CD4-positive, alpha-beta memory T cell (primary cell): ENCODE measurements at places on chromosomes 2 and 18.
A peak's percentile ranks its signal among the peaks of the same experiment; 100 is the strongest.

DNA sequence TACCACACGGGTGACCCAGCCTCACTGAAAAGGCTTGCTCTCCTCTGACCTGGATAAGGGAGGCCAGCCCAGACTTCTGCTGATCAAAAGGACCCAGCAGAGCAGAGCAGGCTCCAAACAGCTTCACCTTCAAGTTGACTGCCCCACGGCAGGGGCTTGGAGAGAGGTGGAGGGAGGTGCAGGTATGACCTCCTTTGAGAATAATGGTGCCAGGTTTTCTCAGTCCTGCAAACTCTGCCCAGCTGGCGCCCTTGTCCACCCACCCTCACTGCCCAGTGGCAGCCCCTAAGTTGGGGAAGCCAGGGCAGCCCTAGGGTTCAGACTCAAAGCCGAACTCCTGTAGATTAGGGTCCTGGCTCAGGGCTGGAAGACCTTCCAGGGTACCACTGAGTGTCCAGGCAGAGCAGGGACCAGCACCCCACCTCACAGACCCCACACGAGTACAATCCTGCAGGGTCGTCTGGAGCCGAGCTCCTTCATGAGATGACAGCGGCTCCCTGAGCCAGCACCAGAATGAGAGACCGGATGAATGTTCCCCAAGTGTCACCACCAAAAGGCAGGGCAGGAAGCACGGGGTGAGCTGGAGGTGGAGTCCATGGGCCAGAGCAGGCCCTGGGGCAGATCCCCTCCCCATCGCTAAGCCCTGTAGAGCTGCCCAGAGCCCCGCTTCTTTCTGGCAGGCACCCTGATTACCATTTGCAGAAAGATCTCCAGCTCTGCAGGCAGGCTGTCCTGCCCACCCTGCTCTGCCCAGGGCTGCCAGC lies 3.6 kb upstream of the GPC1 start:
- DNase-seq, result no peak

DNA sequence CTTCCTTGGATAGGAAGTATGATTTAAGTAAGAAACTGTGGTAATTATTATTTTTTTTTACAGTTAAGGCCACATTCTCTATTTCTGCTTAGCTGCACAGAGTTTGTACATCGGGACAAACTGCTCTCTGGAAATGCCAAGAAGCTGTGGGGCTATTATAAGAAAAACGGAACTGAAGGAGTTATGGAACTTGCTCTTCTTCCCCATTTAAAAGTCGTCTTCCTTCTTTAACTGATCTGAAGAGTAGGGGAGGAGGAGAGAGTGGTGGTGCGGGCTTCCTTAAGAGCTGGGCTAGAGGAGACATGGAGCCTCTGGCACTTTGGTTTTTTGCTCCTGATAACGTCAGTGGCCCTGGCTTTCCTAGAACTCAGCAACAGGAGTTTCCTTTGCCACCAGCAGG lies 54.4 kb downstream of the RAB31 start:
- DNase-seq, result no peak

- DNase-seq, result no peak
These were observed 12.4 kb downstream of the TFCP2L1 start for GRCh38 chr2:121272596-121272995.

DNA sequence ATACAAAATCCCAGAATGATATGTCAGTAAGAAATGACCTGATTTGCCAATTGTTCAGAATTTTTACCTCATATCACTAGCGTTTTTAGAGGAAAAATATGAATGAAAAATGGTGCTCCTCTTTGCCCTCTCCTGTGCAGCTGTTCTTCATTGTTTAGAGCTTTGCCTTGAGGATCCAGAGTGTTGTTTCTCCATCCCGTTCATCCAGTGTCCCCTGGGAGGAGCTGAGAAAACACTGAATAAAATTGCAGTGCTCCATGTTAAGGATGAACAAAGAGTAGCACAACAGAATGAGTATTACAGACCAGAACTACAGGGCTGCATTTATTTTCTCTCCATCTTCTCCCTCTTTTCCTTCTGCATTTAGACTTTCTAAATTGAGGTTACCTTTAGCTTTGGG lies 133.1 kb downstream of the ADCYAP1 start:
- no peak for DNase-seq

DNA sequence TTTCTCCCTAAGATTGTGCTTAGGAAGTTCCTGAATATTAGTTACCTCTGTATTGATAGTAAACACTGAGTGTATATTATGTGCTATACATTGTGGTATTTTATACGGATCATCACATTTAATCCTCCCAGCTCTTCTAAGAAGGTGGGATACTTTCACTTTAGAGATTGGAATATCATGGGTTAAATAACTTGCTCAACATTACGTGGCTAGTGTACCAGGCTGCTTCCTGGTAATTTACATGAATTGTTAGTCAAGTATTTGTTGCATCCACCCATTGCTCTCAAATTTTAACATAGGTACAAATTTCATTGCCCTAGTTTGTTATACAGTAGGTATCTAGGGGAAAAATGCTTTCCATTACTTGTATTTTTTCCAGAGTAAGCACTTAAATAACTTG lies 21.4 kb downstream of the FAM98A start:
- DNase-seq, result no peak

DNA sequence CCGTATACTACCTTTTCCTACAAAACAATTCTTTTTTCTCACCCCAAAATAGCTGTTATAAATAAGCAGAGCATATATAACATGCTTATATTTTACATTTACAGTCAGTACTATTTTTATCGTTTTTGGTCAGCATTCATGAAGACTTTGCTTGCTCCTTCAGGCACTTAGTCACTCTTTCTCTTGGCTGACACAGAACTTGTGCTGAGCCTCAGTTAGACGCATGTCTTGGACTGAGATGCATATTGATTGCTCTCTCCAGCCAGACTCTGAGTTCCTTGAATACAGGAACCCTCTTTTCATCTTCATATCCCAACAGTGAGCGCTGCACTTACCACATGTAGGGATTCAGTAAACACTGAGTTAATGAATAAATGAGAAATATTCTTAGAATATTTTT lies 158.3 kb downstream of the RTN4 start:
- DNase-seq, result no peak

- no peak for DNase-seq
These were observed 41.4 kb downstream of the CRIM1 start for GRCh38 chr2:36396878-36397539.

GRCh38 chr18:12281861-12282260 lies 26.2 kb upstream of the TUBB6 start:
- DNase-seq, result no peak

GRCh38 chr2:139055202-139055601 lies 275.0 kb upstream of the NXPH2 start:
- DNase-seq, result no peak

DNA sequence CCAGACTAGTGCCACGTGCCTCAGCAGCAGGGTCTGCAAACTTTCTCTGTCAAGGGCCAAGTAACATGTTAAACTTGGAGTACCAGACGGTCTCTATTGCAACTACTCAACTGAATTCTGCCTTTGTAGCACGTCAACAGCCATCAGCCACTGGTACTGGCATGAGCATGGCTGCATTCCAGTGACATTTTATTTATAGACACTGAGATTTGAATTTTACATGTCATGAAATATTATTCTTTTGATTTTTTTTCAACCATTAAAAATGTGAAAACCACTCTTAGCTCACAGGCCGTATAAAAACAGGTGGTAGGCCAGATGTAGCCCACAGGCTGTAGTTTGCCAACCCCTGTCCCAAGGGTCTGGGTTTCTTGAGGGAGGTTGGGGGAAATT lies 199.7 kb downstream of the TPGS2 start:
- DNase-seq, result no peak

DNA sequence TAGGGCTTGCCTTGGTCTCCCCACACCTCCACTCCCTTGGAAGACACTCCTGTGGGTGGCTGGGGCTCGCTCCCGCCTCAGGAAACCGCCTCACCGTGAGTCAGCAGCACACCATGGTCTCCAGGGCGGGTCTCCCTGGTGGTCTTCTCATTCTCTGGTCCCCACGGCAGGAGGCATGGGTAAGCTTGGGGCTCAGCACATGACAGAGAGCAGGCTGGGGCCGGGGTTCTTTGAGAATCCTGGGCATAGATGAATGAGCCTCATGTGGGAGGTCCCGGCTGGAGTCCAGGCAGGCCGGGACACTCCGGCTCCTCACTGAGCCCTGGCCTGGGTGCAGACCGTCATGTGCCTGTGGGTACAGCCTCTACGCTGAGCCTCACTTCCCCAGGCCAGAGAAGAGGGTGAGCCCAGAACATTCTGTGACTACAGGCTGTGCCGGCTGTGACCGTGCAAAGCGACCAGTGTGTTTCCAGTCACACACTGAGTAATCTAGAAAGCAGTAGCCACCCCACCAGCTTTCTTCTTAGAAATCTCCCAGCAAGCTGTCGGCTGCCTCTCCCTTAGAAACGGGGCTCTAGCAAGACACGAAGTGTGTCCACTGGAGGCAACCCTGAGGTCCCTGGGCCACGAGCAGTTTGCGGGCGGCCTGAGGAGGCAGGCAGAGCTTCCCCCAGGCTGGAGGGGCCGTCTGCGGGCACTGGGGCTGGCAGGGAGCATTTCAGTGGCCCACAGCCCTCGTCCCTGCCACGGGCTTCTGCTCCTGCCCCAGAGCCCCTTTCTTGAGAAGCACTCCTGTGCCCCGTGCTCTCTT lies 93.1 kb downstream of the RHOB start:
- DNase-seq, result no peak

- DNase-seq, result no peak
These were observed 8.2 kb upstream of the ALPG start for GRCh38 chr2:232398293-232399034.

DNA sequence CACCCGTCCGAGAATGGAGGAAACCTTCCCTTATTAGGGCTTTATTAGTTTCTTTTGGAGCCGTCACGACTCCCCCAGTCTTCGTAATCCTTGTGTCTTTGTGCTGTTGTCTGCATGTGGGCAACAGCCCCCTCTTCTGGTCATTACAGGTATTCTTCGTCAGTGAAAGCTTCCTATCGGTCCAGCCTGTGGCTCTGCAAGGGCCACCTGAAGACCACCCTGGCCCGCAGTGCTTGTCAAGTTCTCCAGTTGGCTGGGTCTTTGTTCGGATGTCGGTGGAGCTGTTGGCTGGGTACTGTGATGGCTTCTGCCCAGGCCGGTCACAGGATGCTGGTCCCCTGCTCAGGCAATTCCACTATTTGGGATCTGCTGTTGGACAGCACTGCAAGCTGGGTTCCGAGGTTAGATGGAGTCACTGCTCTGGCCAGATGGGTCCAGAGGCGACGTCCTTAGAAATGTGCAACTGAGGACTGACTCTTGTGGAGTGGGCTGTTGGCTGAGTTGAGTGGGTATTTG lies 19.2 kb downstream of the E2F6 start:
- peak; percentile 56 for DNase-seq

DNA sequence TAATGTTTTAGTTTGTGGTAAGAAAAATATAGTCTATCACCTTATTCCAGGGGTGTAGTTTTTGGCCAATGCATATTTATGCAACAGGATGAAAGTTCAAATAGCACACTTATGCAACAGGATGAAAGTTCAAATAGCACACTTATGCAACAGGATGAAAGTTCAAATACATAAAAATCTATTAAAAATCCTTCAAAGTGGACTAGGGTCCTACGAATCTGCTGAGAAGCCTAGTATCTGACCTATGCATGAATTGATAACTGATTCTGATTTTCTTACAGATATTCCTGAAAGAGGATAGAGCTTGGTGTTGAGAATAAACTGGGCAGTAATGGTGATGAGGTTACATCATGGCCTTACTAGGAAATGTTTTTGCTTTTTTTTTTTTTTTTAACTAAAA lies 2.8 kb downstream of the PECR start:
- no peak for DNase-seq

- no peak for DNase-seq
These were observed 36.0 kb downstream of the FAM110C start for GRCh38 chr2:10222-10875.
